ENCODE measurements at places on chromosomes 13 and 19.

- DNase-seq: no peak
These were observed 21.7 kb upstream of the C1QTNF9B start for GRCh38 chr13:23919006-23919405.

DNA sequence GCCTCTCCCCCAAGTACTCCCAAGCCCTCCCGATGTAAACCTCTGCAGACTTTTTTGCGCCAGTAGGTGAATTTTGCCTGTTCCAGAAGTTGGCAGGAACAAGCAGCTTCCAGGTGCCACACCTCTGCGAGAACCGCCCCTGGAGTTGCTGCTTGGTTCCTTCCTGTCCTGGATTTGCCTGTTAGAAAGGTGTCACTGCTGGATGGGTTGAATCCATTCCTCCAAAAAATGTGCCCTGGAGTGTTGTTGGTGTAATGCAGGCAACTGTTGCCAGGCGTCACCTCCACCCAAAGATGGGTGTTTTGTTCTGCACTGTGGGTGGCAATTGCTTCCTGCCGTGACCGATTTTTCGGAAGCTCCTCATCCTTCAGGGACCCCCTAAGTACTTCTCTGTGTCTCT is 5.7 kb downstream of the PGPEP1 start:
- DNase-seq: no peak

GRCh38 chr19:48859711-48860572 is 8.5 kb downstream of the PLEKHA4 start:
- no peak for DNase-seq

- DNase-seq: no peak
These were observed 16.6 kb upstream of the LSM14A start for GRCh38 chr19:34155686-34156085.

- peak; percentile 50 for DNase-seq
These were observed 39.9 kb upstream of the CEACAM8 start for GRCh38 chr19:42634409-42635232.

- no peak for DNase-seq
These were observed 917 bp upstream of the CLPTM1 start for GRCh38 chr19:44954278-44954648.

DNA sequence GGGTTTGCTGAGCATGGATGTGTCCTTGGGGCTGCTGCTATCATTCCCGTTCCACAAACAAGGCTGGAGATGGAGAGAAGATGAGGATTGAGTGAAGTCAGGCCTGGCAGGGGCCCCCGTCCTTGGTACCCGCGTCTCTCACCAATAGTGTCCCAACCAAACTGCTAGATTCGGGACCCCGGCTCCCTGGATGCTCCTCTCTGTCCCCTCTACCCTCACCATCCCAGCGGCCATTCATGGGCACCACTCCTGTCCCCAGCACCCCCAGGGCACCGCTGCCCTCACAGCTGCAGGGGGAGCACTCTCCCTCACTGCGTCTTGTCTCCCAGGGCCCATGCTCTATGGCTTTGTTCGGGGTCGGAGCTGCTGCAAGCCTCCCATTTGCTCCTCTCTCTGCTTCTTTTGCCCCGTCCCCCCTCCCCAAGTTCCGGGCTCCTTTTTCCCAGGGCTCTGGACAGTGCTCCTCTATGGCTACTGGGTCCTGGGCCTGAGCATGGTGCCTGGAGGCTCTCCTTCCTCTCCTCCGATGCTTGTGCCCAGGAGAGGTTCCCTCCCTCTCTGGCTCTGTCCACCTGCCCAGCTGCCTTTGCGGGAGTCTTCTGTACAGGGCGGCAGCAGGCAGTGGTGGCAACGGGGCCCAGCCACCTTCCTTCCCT is 219.5 kb downstream of the TEX29 start:
- no peak for DNase-seq

GRCh38 chr13:97275776-97276501 is 53.8 kb downstream of the MBNL2 start:
- no peak for DNase-seq

- peak; percentile 78 for DNase-seq
These were observed 5.1 kb upstream of the FLT3LG start for GRCh38 chr19:49468746-49469447.

- no peak for DNase-seq
These were observed 141.4 kb downstream of the KCNRG start for GRCh38 chr13:50156561-50157127.

- DNase-seq: no peak
These were observed 99.8 kb downstream of the CRYL1 start for GRCh38 chr13:20425819-20426219.

DNA sequence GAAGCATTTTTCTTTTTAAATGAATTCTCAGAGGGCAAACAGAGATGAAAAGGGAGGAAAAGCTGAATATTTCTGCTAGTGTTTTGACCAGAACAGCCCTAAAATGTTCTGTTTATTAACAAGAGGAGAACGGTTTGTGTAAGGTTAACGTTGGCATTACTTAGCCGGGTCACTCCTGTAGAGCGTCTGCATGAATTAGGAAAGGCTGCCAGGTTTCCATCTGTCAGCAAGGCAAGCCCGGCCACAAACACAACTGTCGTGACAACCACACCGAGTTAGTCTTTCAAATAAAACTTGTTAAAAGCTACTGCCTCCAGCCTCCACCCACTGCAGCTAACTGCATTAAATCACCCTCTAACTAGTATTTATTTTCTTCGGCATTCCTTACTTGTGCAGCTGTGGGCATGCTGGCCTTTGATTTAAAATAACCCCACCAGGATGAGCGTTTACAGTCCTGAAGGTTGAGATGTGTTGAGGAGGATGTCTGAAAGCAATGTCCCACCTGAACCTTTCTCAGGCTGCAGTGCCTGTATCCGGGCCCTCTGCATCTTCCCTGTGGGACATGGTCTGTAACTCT is 527.9 kb downstream of the FGF9 start:
- DNase-seq: no peak

- no peak for DNase-seq
These were observed 548.5 kb upstream of the SLC10A2 start for GRCh38 chr13:103614761-103615160.

DNA sequence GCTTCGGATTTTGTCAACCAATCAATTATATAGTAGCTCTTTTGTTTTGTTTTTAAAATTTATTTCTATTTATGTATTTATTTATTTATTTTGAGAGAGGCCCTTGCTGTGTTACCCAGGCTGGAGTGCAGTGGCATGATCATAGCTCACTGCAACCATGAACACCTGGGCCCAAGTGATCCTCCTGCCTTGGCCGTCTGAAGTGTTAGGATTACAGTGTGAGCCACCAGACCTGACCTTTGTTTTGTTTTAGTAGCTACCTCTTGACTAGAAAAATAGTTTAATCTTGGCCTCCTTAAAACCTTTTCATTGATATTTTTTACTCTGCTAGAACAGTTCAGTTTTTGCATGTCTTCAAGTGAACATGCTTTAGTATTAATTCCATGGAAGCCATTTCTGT is 15.1 kb downstream of the GARRE1 start:
- DNase-seq: no peak

- DNase-seq: no peak
These were observed 1.8 kb downstream of the NXNL1 start for GRCh38 chr19:17458970-17459369.

- no peak for DNase-seq
These were observed 14.6 kb upstream of the ZNF177 start for GRCh38 chr19:9348253-9348652.

DNA sequence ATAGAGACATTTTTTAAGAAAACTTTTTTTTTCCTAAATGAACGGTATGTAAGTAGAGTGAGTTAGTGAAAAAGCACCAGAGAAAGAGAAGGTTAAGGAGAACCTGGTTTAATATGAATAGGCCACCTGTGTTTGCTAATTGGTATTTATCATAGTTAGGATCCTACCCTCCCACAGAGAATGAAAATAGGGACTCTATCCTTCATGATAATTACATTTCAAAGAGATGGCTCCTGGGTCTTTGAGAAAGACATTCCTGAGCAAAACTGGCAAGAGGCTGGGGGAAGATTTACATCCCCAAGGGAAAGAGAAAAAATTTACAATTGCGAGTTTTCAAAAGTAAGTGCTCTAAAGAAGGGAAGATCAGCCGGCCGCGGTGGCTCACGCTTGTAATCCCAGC is 1284.5 kb downstream of the SLITRK1 start:
- DNase-seq: no peak

- DNase-seq: no peak
These were observed 75.2 kb downstream of the WDFY2 start for GRCh38 chr13:51659276-51660127.

DNA sequence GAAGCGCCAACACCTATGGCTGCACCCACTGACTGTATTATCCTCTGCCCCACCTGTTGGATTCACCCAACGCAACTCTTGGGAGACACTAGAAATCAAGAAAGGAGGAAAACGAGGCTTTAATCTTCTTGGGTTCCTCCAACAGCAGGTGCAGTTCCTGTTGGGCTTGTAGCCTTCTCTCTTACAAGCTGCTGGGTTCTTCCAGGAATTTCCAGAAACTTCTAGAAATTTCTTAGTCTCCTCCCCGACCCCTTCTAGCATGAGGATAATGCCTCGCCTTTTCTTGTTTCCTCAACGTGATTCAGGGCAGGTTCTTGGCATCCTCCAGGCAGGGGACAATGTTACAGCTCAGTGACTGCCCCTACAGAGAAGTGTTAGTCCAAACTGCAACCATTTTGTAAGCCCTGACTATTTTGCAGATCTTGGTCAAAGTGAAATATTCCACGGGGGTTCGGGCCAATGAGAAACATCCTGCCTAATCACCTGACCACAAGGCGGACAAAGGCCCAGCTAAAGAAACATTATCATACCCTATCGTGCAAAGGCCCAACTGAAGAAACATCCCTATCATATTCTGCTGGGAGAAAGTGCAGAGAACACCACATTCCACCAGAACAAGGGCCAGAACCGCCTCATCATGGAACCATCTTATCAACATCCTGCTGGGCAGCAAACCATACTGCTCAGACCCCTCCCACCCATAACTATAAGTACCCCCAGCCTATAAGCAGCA is 614 bp upstream of the PNMA8A start:
- DNase-seq: no peak

GRCh38 chr19:34314437-34315313 is 50.3 kb upstream of the GPI start:
- DNase-seq: no peak

- DNase-seq: no peak
These were observed 53.7 kb downstream of the RASA3 start for GRCh38 chr13:114078461-114079451.

DNA sequence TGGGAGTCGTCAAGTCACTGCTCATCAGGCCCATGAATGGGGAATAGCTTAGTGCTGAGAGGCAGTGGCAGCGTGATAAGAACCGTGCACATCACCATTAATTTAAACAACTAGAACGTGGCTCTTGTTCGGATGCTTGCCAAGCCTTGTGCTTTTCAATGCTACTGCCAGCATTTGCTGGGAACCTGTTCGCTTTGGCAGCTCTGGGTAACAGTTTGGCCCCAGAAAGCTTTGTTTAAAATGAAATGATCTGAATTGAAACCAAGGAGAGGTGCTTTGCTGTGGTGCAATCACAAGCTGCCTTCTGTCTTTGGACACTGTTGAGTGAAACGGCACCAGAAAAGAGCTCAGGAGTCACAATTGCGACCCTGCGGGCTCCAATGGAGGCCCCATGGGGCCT is 53.5 kb upstream of the OLFM4 start:
- no peak for DNase-seq

DNA sequence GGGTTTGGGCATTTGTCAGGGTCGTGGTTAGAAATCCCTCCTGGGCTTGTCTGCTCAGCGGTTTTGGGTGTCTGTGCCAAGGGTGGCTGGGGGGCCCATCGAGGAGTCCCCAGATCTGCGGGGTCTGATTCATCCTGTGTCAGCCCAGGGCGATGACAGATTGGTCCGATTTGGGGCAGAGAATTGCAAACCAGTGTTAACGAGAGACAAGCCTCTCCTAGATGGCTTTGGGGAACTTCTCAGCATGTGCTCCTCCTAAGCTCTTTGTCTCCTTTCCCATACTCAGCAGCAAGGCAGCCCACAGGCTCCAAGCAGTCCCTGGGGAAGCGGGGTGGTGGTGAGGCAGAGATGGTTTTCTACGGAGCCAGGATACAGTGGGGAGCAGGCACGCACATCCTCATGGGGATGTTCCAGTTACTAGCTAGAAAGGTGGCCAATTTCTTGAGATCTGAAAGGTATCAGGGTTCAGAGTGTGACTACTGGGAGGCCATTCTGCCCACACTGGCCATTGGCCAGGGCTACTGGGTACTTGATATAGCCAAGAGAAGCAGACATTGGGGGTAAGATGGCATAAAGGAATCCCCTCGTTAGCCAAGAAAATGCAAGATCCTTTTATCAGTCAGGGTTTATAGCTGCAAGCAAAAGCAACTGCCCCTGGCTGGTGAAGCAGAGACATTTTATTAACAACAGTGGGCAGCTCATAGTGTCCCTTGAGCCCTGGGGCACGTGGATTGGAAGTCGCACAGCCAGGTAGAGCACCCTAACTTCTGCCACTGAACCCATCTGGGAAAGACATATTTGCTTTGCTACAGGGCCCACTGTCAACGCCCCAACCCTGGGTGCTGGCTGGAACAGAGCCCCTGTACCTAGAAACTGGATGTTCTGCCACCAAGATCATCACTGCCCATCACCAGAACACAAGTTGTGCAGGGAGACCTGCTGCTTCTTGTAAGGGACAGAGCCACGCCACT is 63.6 kb downstream of the RGCC start:
- DNase-seq: no peak
